ENCODE measurements at places on chromosomes 6 and 20. TPM values are rescaled to one million over a fixed set of nuclear protein-coding genes. Genes with fewer than 3 reads are reported as not detected.

DNA sequence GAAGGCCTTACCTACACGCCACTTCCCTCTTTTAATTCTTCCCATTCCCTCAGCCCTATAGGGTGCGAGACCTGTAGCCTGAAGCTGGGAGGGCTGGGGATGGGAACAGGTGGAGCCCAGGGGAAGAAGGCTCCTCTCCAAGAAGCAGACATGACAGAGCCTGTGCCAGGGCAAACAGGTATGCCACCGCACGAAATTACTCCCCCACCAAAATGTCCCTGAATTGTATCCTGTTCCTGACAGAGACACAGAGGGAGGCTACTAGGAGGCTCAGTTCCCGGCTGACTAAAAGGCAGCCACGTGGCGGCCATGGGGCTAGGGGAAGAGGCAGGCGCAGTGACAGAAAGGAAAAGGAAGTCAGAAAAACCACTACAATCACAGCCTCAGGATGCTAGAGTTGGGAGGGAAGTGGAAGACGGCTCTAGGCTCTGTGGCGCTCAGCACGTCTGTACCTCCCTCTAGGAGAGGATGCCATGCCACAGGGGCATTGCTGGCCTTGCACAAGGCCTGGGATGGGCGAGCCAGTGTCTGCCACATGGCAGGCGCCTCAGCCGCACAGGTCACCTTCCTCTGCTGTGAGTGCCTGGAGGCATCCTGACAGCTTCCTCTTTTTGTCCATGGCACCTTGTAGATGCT lies 27.7 kb downstream of the TFEB start:
- no peak overlapping the region for H3K4me3 ChIP-seq
- peak overlapping the region; percentile 66 for H3K27ac ChIP-seq
- H3K4me1 ChIP-seq = peaks cover 55% of the 10 kb centered on the region

DNA sequence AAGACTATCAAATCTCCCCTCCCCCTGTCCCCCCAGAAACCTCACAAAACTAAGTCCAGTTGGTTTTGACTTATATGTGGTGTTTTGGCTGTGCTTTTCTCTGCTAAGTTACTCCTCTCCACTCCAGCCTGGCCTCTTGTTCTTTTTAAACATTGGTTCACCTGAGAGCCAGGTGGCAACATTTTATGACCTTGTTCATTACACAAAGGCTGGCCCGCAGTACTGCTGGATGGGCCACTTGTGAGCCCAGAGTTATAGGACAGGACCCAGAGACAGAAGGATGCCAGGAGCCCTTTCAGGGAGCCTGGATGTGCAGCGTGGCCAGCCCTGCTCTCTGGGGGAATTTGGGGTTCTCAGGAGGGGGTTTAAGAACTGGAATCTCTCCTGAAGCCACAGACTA lies 90.0 kb downstream of the RAMACL start:
- no peaks in the 10 kb centered on the region for H3K27me3 ChIP-seq
- no peak overlapping the region for H3K27ac ChIP-seq
- DNase-seq = no peak
- peaks cover 1% of the 10 kb centered on the region for H3K4me1 ChIP-seq

DNA sequence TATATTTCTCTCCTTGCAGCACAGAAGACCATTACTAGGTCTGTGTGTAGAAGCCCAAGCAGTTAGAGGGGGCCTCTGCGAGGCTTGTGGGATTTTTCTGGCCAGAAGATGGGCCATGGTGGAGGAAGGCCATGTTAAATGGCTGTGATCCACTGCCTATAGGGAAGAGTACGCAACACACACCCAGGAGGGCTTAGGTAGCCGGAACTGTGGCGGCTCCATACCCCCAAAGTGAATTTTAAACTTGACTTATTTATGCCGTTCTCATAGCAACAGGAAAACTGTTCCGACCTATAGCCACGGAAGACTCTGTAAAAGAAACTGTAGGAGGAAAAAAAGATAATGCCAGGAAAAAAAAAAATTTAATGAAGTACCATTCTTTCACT lies 69.5 kb downstream of the SLX4IP start:
- H3K27me3 ChIP-seq = no peaks in the 10 kb centered on the region
- no peak overlapping the region for H3K4me3 ChIP-seq
- H3K27ac ChIP-seq = peak overlapping the region; percentile 84
- no peak for DNase-seq
- H3K4me1 ChIP-seq = peaks cover 34% of the 10 kb centered on the region
- no peaks in the 10 kb centered on the region for H3K36me3 ChIP-seq

GRCh38 chr6:118509009-118509617 lies 39.0 kb upstream of the PLN start:
- no peak overlapping the region for H3K4me3 ChIP-seq
- H3K4me1 ChIP-seq = no peaks in the 10 kb centered on the region
- H3K27ac ChIP-seq = no peak overlapping the region
- no peaks in the 10 kb centered on the region for H3K27me3 ChIP-seq

DNA sequence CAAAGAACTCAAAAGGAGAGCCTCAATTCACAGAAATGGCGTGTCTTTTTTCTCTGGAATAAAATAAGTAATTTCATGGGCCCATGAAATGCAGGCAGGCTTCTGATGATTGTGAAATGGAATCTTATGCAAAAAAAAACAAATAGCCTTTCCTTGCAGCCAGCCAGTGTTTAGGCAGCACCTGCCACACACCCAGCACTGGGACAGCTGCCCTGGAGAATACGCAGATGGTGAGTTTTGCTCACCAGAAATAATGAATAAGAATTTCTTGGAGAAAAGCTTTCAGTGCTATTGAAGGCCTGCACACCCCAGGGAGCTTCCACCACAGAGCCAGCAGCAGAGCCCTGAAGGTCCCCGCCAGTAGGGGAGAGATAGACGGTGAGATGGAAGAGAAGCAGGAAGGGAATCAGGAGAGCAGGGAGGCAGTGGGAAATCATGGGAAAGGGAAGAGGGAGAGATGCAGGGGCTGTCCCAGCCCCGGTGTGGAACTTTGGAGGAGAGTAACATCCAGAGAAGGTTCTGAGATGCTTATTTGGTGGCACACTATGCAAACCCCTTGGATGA lies 54.9 kb downstream of the PXDC1 start:
- H3K4me3 ChIP-seq = no peak overlapping the region
- H3K27ac ChIP-seq = no peak overlapping the region
- H3K36me3 ChIP-seq = no peaks in the 10 kb centered on the region
- no peaks in the 10 kb centered on the region for H3K4me1 ChIP-seq

DNA sequence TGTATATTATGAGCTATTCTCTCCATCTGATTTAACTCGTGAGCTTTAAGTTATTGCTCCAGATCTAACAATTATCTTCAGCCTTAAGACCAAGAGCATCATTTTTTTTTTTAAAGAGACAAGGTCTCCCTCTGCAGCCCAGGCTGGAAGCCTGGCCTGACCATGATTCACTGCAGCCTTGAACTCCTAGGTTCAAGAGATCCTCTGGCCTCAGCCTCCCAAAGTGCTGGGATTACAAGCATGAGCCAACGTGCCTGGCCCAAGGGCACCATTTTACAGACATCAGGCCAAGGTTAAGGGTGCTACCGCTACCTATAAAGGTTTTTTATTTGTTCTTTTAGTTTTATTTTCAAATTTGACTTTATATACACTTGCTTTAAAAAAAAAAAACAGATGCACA lies 2.3 kb downstream of the SUPT3H start:
- H3K4me3 ChIP-seq = no peak overlapping the region
- peaks cover 14% of the 10 kb centered on the region for H3K4me1 ChIP-seq
- no peaks in the 10 kb centered on the region for H3K27me3 ChIP-seq
- DNase-seq = no peak
- no peaks in the 10 kb centered on the region for H3K36me3 ChIP-seq

GRCh38 chr6:61940919-61941318 lies 345.1 kb downstream of the KHDRBS2 start:
- no peak overlapping the region for H3K27ac ChIP-seq
- H3K27me3 ChIP-seq = no peaks in the 10 kb centered on the region
- no peak for DNase-seq
- no peaks in the 10 kb centered on the region for H3K36me3 ChIP-seq

Gene KIF13A
- 37.9 TPM for total RNA-seq

Gene SLC32A1
- total RNA-seq = not detected

Gene CRISP2
- total RNA-seq = not detected

Gene SLC22A7
- total RNA-seq = not detected
